Cortex of kidney (tissue), 1 donor: ENCODE measurements at places on chromosomes 7 and 10.

DNA sequence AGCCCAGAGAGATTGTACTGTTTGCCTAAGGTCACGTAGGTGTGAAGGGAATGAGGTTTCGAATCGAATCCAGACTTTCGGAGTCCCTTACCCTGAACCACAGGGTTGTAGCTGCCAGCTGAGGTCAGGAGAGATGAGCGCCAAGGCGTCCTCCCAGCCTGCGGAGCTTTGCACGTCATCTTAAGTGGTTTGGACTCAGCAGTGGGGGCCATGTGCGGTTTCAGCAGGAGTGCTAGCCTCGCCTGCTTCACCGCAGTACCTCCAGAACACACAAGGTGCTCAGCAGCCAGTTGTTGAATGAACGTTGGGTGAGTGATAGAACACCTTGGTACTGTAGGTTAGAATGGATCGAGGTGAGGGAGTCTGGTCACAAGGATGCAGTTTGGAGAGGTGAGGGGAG is 74.9 kb upstream of the PPIF start:
- DNase-seq = no peak

DNA sequence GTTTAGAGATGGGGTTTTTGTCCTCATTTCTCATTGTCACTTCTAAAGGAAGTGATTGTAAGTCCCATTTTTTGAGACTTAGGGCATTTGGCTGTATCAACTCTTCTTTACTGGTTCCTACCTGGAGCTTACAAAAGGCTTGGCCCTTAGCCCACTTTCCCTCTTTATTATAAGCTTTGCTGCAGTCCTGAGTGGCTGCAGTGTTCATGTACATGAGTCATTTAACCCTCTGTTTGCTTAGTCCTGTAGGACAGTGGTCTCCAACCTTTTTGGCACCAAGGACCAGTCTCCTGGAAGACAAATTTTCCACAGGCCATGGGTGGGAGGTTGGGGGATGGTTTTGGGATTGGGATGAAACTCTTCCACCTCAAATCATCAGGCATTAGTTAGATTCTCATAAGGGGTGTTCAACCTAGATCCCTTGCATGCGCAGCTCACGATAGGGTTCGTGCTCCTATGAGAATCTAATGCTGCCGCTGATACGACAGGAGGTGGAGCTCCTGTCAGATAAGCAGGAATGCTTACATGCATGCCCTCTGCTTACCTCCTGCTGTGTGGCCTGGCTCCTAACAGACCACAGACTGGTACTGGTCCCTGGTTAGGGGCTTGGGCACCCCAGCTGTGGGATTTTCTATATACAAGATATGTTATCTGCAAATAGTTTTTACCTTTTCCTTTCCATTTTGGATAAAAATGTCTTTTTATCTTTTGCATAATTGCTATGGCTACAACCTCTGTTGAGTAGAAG is 99.7 kb downstream of the CCSER2 start:
- no peak for DNase-seq

DNA sequence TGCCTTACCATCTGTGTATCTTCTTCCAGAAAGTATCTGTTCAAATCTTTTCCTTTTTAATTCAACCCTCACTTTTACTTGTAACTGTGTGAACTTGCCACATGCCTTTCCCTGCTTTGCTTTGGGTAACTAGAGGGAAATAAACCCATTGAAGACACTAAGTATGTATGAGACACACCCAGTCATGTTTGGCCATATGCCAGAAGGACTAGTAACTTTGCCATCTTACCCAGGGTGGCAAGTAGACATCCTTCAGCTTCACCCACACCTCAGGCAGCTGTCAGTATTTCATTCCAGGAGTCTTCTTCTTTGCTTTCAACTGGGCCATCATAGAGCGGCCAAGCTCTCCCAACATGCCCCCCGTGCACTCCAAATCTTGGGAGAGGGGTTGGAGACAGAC is 323.1 kb downstream of the TNS3 start:
- no peak for DNase-seq

GRCh38 chr10:33506838-33507661 is 172.6 kb upstream of the NRP1 start:
- DNase-seq = no peak

- no peak for DNase-seq
Measured at GRCh38 chr7:24871770-24872169, 108.2 kb downstream of the OSBPL3 start.

DNA sequence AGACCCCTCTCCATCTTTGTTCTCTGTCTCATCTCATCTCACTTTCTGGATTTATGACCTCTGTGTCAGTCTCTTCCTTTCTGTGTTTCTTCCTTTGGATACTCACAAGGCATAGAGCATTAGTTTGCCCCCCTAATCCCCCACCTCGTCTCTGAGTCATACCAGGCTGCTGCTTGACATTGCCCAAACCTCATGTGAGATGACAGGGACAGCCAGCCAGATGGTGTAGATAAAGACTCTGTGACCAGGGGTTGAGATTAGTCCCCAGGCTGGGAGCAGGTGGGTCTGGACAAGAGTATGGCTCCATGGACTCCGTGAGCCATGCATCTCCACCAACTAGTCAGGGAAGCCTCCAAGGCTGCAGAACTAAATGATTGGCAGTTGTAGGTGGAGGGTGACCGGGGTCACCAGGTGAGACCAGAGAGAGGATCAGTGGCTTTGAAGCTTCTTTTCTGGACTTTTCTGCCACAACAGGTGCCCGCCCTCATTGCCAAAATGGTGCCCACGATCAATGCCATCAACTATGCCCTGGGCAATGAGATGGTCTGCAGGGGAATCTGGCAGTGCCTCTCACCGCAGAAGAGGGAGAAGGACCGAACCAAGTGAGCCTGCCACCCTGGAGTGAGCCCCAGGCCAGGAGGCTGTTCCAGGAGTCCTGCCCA is 13.3 kb downstream of the RGR start:
- no peak for DNase-seq

DNA sequence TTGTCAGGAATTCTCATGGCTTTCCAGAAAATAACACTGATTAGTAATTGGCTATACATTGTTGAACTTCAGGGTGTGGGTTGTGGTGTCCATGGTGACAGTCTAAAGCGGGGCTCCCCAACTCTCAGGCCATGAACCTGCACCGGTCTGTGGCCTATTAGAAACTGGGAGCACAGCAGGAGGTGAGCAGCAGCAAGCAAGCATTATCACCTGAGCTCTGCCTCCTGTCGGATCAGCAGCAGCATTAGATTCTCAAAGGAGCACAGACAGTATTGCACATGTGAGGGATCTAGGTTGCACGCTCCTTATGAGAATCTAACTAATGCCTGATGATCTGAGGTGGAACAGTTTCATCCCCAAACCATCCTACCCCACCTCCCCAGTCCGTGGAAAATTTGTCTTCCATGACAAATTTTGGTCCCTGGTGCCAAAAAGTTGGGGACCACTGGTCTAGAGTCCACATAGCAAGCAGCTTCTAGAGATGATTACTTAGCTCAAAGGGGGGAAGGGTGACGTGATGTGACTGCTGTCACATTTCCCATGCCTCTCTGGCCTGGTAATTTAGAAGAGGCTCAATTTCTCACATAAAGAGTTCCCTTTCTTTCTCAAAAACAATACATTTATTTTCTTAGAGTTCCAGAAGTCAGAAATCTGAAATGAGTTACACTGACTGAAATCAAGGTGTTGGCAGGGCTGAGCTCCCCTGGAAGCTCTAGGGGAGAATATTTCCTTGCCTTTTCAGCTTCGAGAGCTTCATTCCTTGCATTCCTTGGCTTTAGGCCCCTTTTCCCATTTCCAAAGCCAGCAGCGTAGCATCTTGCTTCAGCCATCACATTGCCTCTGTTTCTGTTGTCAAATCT is 17.6 kb upstream of the FAM221A start:
- no peak for DNase-seq

DNA sequence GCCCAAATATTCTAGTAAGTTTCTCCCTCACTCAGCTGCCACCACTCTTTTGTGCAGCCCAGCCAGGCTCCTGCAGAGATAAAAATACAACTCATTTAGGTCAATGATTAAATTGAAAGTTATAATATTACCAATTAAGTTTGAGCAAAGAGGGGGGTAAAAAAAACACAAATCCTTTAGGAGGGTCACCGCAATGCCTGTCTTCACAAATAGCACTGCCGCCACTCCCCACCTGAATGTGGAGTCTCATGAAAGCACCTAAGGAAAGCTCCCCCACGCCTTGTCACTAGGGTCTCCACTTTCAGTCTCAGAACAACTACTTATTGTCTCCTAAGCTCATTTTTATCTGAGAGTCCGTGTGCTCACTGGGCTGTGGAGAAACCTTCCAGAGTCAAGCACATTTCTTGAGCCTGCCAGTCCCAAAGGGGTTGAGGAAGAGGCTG is 148.7 kb downstream of the FGFR2 start:
- no peak for DNase-seq

DNA sequence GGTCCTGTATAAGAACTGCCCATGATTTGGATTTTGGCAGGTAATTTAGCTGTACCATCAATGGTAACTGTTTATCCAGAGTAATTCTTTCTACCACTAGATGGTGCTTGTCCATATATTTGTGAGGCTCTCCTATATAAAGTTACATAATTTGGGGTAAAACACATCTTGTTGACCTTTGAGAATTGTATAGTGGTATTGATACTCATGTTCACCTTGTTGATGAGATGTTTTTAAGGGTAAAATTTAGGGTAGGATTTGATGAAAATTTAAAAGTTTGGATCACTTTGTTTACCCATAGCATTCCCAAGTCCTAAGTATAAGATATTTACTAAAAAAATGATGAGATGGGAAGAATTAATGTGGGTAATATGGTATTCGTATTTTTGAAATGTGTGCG is 31.6 kb downstream of the ST7 start:
- no peak for DNase-seq

- no peak for DNase-seq
Measured at GRCh38 chr7:66335318-66335717, 130.2 kb downstream of the TPST1 start.

- no peak for DNase-seq
Measured at GRCh38 chr10:7117806-7118674, 292.8 kb downstream of the SFMBT2 start.

GRCh38 chr10:13492493-13493180 is 36.2 kb downstream of the BEND7 start:
- DNase-seq = no peak

DNA sequence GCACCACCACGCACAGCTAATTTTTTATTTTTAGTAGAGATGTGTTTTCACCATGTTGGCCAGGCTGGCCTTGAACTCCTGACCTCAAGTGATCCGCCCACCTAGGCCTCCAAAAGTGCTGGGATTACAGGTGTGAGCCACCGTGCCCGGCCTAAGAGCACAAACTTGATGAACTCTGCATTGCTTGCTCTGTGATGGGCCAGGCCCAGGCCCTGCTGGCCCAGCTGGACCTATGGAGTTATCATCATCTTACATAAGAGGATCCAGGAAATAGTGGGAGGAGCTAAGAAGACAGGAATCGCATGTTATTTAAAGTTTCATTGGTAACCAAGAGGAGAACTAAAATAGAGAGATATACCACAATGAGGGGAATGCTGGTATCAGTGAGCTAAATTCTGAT is 86.9 kb downstream of the DAGLB start:
- DNase-seq = no peak

DNA sequence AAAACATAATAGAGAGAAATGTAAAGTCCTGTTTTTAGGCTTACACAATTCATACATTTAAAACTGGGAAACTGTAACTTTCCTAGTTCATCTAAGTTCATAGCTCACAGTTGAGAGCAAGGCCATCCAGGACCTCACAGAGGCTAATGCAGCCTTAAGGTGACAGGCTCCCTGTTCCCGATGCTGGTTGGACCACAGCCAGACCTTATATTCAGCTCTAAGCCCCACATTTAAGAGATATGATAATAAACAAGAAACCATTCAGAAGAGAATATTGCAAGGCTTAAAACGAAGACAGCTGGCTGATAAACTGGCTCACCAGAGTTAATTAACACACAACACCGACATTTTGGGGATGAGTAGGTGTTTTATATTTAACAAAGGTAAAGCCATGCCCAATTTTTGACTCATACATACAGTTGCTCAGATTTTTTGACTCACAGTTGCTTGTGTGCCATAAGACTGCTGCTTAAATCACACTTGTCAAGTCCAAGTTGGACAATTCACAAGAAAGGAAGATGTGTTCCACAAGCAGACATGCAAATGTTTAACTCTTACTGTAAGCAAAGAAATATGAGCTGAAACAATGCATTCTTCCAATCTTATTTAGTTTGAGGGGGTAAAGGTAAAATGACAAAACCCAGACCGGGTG is 41.1 kb upstream of the TMEM213 start:
- DNase-seq = no peak

- no peak for DNase-seq
Measured at GRCh38 chr7:117347480-117347879, 24.6 kb upstream of the WNT2 start.

DNA sequence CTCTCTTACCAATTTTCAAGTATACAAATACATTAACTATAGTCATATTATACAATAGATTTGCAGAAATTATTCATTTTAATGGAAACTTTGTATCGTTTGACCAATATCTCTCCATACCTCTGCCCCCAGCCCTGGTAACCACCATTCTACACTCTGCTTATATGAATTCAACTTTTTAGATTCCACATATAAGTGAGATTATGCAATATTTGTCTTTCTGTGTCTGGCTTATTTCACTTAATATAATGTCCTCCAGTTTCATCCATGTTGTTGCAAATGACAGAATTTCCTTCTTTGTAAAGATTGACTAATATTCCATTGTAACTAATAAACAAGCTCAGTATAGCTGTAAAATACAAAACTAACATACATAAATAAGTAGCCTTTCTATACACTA is 55.4 kb downstream of the A1CF start:
- no peak for DNase-seq

DNA sequence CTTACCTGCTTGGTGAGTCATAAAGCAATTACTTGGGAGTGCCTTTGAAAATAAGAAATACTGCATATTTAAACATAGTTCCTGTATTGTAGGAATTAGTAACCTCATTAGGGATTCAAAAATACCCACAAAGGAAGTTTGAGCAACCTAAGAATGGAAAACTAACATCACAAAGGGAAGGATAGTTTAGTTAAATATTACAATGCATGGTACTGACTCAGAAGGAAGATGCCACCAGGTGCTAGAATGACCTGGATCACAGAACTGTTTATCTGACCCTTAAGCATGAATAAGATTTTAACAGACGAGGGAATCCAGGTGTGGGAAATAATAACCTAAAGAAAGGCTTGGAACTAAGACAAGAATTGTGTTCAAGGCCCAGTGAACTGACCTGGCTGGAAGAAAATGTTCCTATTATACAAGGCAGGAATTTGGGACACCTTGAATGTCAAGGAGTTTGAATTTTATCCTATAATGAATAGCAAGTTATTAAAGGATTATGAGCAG is 106.4 kb downstream of the GSAP start:
- DNase-seq = no peak

- no peak for DNase-seq
Measured at GRCh38 chr7:156496865-156497264, 143.7 kb upstream of the RNF32 start.

DNA sequence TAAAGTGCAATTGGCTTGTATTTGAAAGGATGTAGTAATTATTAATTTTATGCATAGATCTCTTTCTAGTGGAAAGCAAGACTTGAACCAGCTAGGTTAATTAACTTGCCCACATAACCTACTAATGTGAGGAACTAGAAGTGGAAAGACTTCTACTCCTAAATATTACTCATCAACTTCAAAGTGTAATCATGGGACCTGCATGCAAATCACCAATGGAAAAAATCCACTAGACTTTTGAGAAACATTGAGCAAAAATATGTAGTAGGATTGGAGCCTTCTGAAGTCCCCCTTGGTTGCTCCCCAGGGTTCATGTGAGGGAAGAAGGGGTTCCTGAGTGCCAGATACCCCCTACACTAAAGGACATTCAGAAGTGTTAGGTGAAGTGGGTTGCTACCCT is 240.2 kb downstream of the PTEN start:
- no peak for DNase-seq

- no peak for DNase-seq
Measured at GRCh38 chr7:40200791-40201190, 66.0 kb downstream of the SUGCT start.
